ENCODE measurements at places on chromosomes 5 and 9.
A peak's percentile ranks its signal among the peaks of the same experiment; 100 is the strongest.

- no peak for DNase-seq
These were observed 550.1 kb upstream of the CDH18 start for GRCh38 chr5:20537911-20538703.

- DNase-seq, result no peak
These were observed 74.1 kb downstream of the BNC2 start for GRCh38 chr9:16796304-16796825.

DNA sequence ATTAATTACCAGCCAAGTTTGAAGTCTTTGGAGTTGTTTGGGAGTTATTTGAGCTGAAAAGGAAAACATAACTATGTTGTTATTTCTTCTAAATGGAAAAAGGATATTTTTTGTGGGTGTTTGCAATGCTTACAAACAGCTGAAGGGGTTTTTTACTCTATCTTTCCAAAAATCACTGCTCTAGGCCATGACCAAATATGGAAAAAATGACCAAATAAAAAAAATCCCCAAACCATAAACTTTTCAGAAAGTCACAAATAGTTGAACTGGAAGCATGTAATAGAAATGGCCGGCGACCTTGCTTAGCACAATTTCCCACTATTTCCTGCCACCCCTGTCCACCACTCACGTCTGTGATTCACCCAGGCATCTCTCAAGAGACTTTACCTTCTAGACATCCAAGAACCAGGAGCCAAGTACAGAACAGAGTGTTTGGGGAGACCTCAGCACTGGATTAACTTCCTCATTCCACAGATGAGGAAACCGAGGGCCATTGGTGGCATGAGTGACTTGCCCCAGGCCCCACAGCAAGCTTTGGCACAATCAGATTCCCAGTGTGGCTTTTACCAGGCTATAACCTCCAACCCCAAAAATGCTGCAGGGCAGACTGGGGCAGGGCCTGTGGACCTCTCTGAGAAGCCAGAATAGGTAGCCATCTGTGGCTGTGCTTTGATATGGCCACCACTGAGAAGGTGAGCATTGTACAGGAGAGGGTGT, 84.5 kb downstream of the NRG2 start:
- DNase-seq, result no peak

DNA sequence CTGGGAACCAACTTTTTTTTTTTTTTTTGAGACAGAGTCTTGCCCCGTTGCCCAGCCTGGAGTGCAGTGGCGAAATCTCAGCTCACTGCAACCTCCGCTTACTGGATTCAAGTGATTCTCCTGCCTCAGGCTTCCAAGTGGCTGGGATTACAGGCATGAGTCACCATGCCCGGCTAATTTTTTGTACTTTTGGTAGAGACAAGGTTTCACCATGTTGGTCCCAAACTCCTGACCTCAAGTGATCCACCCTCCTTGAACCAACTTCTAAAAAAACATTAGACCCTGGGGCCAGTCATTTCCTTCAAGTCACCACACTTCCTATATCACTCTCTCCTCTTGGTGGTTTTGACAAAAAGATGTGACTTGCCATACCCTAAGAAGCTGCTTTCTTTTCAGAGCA, 10.9 kb upstream of the SHROOM1 start:
- no peak for DNase-seq

DNA sequence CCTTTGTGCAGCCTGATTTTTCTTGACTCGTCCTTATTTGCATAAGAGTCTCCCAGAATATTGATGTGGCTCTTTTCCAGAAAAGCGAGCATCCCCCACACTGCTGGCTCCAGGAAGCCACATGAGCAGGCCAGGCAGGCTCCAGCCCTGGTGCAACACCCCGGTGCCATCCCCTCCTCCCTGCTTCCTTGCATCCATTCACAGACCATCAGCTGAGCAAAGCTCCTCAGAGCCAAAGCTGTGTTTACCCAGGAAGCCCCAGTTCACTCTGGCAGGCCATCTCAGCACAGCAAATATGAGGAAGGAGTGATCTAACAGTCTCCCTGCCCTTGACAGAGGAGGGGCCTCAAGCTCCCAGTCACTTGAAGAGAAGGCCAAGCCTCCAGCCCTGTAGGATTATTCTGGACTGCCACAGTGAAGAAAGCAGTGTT, 34.4 kb downstream of the INSYN2B start:
- DNase-seq, result peak; percentile 12

- DNase-seq, result no peak
These were observed 304.6 kb downstream of the ACTL7B start for GRCh38 chr9:108551030-108551841.

DNA sequence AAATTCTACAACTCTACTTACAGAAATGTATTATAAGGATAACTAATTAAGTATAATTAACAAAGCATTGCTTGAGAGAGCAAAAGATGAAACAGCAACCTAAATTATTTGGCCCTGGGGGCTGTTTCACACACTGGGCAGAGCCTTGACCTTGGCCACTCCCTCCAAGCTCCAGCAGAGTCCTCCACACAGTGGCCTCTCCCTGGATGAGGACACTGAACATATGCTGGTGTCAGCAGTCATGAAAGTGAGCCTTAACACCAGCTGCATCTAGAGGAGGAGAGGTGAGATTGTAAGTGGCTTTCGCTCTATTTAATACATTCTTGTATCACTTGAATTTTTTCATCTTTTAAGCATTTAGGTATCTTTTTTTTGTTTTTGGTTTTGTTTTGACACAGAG, 23.3 kb upstream of the ZDHHC12 start:
- no peak for DNase-seq

DNA sequence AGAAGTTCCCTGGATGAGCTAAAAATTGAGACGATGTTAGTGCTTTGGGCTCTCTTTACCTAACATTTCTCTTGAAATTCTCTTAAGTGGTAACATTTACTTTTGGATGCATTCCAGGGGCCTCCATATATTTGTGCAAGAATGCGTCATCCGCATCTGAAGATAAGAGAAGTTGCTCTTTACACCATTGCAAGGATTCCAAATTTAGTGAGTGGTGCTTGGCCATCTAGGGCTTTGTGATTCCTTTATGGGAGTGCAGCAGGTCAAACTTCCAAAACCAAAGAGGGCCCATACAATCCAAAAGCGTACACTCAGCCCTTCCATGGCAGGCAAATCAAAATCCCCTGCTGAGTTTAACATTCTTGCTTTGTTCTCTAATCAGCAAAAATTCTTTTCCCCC, 102.0 kb upstream of the DMAC1 start:
- no peak for DNase-seq

GRCh38 chr5:102216678-102217077, 79.4 kb downstream of the SLCO4C1 start:
- no peak for DNase-seq

DNA sequence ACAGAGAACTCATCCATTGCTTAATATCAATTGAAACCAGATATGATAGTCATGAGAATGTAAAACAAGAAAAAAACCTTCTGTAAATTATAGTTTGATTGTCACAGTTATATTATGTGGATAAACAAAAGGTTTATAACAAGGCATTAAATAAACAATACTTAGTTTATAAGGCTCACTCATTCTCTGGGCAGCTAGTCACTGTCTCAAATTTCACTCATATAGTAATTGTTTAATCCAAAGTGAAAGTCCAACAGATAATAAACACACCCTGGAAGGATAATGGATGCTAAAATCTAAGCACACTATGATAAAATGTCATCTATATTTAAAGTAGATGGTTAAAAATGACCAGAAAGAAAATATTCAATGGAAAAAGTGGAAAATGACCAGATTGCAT, 30.8 kb upstream of the SLC12A2 start:
- DNase-seq, result no peak

DNA sequence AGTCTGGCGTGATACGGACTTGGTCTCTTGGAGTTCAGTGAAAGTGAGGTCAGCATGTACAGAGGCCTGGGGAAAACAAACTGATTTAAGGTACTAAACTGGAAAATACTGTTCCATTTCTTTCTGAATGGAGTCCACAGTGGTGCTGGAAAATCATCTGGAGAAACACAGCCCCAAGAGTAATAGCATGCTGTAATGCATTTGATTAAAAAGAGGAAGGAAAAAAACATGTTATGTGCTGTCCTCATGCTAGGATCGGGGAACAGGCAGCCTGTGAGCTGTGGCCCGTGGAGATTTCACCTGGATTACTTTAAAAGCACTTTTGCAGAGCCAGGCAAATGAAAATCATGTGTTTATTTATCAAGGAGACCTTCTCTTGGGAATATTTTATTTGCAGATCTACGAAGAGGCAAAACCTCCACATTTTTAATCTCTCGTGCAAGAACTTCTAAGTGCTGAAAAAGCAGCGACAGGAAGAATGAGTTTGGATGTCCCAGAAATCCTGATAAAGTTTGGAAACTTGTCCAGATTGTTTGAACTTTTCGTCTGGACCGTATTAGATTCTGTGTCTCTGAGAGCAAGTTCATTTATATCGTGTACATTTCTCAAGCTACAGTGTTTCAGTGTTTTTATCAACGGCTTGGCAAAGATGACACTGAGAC, 228.8 kb downstream of the GAS1 start:
- no peak for DNase-seq

- DNase-seq, result no peak
These were observed 134.7 kb downstream of the CDH6 start for GRCh38 chr5:31328040-31328733.

DNA sequence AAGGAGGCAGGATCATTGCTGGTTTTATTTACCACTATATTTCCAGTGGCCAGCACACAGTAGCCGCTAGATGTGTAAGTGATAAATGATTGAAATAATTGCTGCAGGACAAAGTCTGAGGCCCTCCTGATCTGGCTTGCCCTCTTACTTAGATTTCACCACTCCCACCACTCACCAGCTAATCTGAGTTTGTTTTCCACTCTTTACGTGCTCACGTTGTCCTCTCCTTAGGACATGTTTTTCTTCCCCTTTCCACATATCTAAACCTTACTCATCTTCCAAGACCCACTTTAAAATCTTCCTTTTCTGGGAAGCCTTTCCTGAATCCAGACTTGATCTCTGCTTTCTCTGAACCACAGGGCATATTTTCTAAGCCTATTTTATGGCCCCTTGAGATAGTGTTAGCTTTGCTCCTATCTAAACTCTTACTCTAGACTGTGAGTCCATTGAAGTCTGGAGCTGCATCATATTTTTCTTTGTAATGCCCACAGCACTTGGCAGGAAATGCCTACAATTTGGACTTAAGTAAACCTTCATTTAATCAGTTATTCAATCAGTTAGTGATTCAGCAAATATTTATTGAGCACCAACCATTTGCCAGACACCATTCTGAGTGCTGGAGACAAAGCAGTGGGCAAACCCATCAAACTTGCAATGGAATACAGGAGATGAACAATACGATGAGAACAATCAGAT, 2.4 kb downstream of the TLR4 start:
- no peak for DNase-seq

DNA sequence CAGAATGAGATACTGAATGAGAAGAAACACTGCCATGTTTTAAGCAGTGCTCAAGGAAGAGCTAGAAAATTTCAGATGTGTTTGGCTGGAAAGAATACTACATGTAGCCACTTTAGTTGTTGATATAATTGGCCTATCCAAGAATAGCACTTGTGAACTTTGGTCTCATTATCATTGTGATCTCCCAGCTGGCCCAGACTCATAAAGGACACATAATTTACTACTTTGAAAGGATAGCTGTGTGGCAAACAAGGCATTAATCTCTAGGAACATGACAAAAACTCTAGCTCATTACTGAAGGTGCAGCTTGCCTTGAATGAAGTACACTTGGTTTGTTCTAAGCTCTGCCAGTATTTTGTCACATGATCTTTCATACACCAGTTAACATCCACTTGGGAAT, 356.3 kb downstream of the CSNK1G3 start:
- DNase-seq, result no peak

GRCh38 chr5:133383580-133383939, 228.8 kb downstream of the FSTL4 start:
- DNase-seq, result no peak

- no peak for DNase-seq
These were observed 812.0 kb upstream of the ZNF608 start for GRCh38 chr5:125558466-125558865.

DNA sequence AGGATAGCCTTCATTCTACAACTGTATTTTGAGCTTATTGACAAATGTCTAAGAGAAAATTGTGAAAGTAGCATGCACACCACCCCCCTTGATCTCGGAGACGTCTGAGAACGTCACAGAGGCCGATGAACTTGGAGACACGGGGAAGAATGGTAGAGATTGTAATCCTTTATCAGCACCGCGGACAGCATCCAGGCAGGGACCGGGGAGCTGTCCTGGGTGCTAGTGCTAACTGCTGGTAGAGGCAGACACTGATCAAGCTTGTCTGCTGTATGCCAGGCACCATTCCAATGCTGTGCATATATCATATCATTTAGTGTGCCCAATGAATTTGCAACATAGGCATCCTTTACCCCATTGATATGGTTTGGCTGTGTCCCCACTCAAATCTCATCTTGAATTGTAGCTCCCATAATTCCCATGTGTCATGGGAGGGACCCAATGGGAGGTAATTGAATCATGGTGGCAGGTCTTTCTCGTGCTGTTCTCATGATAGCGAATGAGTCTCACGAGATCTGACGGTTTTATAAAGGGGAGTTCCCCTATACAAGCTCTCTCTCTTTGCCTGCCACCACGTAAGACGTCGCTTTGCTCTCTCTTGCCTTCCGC, 98.8 kb downstream of the LHX2 start:
- DNase-seq, result peak; percentile 79

GRCh38 chr5:149664666-149665415, 65.3 kb upstream of the PPARGC1B start:
- DNase-seq, result no peak

DNA sequence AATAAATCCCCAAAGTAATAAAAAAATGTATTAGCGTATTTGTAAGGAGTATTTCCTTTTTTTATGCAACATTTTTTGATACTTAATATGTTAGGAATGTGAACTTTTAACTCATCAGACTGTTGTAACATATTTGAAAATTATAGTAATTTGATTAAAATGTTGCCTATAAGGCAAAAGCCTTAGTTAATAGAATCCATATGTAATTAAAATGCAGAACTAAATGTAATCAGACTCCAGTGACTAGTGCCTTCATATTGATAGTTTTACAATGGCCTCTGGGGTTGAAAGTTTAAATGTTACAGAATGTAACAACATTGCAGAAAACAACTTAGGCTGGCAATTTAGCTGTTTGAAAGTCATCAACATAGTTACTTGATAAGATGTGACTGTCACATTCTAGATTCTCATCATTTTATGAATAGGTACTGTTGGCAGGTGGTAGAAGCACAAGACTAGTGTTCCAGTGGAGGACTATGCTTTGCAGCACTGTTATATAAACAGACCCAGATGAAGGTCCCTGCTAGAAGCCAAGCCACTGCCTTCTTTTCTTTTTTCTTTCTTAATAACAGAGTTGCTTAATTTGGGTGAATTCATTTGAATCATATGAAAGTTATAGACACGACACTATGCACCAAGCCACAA, 382.9 kb downstream of the CCDC171 start:
- no peak for DNase-seq

DNA sequence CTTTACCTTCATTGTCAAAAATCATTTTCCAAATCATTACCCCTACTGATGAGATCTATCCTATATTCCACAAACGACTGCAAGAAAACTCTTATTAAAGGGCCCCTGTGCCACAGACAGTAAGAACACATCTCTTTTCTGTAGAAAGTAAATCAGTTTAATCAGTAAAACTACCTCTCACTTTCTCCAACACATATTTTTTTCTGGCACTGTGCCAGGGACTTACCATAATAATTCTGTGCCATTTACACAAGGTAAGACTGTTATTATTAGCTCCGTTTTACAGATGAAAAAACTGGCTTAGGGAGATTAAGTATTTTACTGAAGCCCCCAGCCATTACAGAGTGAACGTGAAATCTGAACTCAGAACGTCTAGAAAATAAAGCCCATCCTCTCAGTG, 587.0 kb upstream of the COX7C start:
- no peak for DNase-seq

GRCh38 chr5:5141339-5141599, 1.1 kb downstream of the ADAMTS16 start:
- DNase-seq, result no peak

GRCh38 chr9:122217640-122218039, 11.1 kb downstream of the LHX6 start:
- DNase-seq, result no peak
